Naive thymus-derived CD4-positive, alpha-beta T cell (primary cell): ENCODE measurements at places on chromosomes 3 and 15. TPM values are rescaled to one million over a fixed set of nuclear protein-coding genes. Genes with fewer than 3 reads are reported as not detected.

- H3K27ac ChIP-seq, result no peak overlapping the region
- no peaks in the 10 kb centered on the region for H3K27me3 ChIP-seq
These were observed 188.8 kb downstream of the ZNF385D start for GRCh38 chr3:21562243-21562642.

GRCh38 chr15:50945725-50946124 is 37.2 kb downstream of the AP4E1 start:
- no peaks in the 10 kb centered on the region for H3K4me1 ChIP-seq
- H3K4me3 ChIP-seq, result no peak overlapping the region
- no peak for DNase-seq
- H3K27me3 ChIP-seq, result no peaks in the 10 kb centered on the region

- DNase-seq, result no peak
- peaks cover 62% of the 10 kb centered on the region for H3K4me1 ChIP-seq
- no peaks in the 10 kb centered on the region for H3K36me3 ChIP-seq
These were observed 2.7 kb downstream of the LRIG1 start for GRCh38 chr3:66497985-66498671.

GRCh38 chr3:148741219-148741618 is 43.5 kb downstream of the AGTR1 start:
- no peak overlapping the region for H3K27ac ChIP-seq
- DNase-seq, result no peak
- H3K4me1 ChIP-seq, result no peaks in the 10 kb centered on the region
- H3K36me3 ChIP-seq, result no peaks in the 10 kb centered on the region

Gene PPM1L
- total RNA-seq, result 6.2 TPM
